ENCODE measurements at places on chromosomes 11 and 22.

DNA sequence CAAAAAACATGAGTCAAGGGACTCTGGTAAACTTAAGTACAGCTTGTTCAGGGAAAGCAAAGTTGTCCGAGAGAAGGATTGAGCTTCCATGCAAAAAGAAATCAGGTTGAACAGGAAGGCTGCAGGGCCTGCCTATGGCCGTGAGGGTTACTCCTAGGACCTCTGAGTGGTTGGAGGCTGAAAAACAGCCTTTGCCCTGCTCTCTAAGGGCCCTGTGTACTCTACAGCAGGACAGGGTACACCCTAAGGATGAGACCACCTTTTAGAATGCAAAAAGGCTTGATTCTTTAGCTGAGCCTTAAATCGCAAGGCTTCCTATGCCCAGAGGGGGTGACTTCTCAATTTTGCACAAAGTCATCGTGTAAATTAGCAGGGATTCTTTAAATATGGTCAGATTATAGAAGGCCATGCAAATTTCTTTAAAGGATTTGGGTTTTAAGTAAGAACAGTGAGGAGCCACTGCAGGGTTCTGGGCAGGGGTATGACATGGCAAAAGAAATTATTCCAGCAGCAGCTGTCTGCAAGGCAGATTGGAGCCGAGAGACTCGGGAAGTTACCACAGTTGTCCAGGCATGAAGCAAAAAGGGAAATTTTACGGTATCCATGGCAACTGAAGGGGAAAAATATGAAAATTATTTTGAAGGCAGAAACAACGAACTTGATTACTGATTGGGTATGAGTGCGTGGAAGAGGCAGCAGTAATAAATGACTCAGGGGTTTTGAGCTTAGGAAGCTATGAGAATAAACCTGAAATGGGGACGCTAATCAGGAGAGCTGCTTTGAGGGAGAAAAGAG lies 91.8 kb downstream of the FAM76B start:
- peak; percentile 73 for DNase-seq

- DNase-seq: no peak
Measured at GRCh38 chr11:26891501-26891900, 102.4 kb upstream of the FIBIN start.

DNA sequence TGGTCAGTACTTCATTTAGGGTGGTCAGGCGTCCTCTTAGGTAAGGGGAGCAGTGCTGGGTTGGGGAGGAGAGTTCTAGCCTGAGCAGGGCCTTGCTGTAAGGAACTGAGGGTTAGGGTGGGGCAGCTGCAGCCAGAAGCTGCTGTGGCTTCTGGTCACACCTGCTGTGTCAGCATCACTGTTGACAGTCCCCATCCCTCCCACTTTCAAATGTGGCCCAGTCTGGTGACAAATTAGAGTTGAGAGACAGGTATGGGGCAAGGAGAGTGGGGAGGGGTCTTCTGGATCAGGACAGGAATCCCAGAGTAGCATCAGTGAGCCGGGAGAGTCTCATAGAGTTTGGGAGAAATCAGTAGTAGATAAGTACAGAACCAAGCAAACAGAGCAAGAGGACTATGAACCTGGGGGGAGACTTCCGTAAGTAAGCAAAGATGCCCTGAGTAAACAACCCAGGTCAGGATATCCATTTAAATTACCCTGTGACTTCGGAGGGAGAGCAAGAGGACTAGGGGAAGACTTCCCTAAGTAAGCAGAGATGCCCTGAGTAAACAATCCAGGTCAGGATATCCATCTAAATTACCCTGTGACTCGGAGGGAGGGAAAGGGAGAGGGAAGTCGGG lies 53.7 kb downstream of the PPP6R2 start:
- DNase-seq: no peak

DNA sequence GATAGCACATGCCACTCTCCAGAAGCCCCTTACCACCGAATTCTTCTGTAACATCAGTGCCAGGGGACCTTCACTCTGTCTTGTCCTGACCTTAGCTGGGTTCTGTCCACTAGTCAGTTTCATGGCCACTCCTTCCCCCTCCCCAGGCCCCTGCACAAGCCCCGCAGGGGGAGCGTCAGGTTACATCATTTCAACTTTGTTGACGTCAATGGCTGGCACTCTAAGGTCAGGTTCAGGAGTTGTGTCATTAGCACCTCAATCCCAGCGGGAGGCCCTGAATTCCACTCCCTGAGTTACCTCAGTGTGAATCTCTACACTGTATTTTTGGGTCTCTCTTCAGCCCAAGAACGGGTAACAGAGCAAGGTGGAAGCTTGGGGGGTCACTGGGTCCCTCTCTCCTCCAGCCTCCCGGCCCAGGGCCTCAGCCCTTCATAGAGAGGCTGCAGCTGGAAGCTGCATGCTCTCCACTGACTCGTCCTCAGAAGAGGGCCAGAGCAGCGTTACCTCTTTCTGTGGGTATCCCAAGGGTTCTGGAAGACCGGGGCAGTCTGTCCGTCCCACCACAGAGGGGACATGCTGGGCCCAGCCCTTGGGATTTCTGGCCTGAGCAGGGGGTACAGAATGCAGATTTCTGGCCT lies 10.3 kb downstream of the USH1C start:
- no peak for DNase-seq

DNA sequence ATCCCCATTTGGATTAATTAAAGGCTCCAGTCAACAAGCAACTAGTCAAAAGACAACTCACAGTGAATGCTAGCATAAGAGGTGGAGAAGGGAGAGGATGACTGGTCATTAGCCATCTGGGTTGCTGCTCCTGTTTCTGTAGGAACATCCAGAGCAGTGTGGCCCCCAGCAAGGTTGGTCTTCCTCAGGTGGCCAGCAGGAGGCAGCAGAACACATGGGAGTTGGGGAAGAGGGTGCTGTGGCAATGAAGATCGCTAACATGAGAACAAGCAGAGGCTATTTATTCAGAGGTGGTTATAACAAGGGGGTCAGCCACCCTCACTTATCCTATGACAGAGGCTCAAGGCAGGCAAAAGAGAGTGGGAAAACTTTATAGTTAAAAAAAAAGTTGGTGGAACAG lies 21.3 kb downstream of the IZUMO1R start:
- DNase-seq: peak; percentile 26

DNA sequence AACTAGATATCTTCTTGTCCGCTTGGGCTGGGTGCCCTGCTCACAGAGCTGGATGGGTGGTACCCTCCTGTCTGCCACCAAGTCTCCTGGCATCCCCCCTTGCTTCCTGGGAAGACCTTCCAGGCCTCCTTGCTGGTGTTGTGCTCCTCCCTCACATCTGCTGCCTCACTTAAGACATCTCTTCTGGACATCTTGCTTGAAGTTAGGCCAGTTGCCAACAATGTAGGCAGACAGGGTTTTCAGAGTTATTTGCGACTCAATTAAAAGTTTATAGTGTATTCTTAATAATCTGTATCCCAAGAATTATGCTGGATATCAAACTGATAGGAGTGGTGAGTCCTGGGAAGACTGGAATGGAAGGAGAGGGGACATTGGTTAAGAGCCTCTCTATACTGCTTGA lies 64.0 kb upstream of the TNRC6B start:
- DNase-seq: no peak

DNA sequence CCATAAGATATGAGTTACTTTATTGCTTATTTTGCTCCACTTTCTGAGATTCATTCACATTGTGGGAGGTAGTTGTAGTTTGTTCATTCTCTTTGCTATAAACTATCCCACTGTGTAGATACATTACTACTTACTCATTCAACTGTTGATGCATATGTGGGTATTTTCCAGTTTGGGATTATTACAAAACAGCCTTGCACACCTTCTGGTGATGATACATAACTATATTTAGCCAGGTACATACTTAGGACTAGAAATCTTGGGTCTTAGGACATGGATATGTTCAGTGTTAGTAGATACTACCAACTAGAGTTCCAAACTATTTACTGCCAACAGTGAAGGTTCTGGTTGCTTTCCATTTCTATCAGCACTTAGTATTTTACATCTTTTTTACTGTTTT lies 37.8 kb downstream of the BTG4 start:
- no peak for DNase-seq

DNA sequence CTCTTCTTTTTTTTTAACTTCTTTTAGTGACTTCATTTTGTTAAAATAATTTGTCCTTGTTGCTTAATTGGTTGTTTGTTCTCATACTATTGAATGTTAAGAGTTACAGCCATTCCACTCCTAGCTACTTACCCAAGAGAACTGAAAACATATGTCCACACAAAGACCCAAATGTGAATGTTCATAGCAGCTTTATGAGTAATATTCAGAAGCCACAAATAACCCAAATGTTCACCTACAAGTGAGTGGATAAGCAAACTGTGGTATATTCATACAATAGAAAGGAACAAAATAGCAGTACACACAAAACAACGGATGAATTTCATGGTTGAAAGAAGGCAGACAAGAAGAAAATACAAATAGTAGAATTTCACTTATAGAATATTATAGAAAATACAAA lies 1.4 kb upstream of the OR4D11 start:
- no peak for DNase-seq

- no peak for DNase-seq
Measured at GRCh38 chr11:30046578-30046945, 29.7 kb upstream of the KCNA4 start.

DNA sequence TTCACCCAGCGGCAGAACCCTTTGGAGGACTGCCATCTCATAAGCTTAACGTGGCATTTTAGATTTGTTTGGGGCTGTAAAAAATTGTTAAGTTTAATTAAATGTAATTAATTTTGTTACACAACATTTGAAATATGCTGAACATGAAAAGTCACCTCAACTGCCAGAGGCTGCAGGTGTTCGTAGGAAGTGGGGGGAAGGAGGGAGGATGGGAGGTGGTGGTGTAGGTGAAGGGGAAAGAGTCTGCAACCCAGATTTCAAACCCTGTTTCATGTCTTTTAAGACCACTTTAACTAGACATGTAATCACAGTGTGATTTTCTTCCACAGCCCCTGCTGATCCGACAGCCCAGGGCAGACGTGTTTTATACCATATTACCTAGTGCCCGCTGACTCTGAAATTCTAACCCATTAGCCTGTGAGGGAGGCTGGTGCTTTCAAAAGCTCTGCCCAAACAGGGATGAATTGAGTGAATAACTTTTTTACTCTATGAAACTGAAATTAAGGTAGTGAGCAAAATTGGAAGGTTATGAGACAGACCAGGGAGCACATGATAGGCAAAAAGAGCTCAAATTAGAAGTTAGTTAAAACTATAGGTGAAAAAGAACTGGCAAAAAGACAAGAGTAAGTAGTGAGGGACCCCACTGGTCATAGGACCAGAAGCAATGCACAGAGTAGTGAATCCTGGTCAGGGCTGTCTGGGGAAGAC lies 279.8 kb downstream of the DDX10 start:
- no peak for DNase-seq

- no peak for DNase-seq
Measured at GRCh38 chr11:26467506-26467905, 104.6 kb downstream of the MUC15 start.

DNA sequence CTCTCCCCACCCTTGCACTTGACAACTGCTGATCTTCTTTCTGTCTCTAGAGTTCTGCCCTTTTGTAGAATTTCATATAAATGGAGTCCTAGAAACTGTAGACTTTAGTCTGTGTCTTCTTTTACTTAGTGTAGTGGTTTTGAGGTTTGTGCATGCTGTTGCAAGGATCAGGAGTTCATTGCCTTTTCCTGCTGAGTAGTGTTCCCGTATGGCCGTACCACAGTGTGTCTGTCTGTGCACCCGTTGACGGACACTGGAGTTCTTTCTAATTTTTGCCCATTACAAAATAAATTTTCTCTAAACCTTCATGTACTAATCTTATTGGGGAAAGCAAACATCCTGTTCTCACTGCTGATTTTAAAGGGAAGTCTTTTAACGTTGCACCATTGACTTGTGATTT lies 138.1 kb downstream of the TBC1D22A start:
- no peak for DNase-seq

DNA sequence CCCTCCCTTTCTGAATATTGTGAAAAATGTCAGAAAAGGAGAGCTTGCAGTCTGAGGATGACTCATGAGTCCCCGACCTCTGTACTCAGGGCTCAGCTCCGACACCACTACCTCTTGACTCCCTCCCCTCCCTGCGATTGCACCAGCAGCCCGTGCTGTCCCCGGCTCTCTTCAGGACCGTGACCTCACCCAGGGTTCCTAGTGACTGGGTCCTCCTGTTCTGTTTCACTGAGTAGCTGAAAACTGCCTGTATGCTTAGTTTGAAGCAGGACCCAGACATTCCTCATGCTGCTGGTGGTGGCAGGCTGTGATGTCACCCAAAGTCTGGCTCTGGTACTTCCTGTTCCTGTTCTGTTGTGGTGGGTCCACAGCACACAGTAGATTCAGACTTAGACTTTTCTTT lies 11.7 kb downstream of the PHRF1 start:
- DNase-seq: peak; percentile 21

GRCh38 chr11:393219-394033 lies 583 bp upstream of the PKP3 start:
- DNase-seq: no peak

- no peak for DNase-seq
Measured at GRCh38 chr11:110022548-110022947, 70.6 kb upstream of the ZC3H12C start.

GRCh38 chr11:96318399-96318798 lies 24.6 kb downstream of the MAML2 start:
- DNase-seq: no peak

DNA sequence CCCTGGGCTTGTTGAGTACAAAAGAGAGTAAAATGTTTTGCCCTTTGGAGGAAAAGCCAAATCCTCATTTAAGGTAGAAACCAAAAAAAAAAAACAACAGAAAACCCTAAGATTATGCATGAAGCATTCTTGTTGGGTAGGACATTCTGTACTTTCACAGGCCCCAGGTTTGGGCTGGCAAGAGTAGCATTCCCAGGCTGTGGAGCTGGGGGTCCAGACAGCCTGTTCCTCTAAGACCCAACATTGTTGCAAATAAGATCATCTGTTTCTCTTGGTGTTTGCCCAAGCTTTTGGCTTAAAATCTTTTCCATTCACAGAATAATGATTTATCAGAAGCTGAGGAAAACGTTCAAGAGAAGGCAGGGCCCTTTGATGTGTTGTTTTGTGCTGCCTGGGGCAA lies 123.8 kb downstream of the MICAL2 start:
- no peak for DNase-seq

GRCh38 chr22:47878460-47878859 lies 1116.0 kb downstream of the TBC1D22A start:
- DNase-seq: no peak

DNA sequence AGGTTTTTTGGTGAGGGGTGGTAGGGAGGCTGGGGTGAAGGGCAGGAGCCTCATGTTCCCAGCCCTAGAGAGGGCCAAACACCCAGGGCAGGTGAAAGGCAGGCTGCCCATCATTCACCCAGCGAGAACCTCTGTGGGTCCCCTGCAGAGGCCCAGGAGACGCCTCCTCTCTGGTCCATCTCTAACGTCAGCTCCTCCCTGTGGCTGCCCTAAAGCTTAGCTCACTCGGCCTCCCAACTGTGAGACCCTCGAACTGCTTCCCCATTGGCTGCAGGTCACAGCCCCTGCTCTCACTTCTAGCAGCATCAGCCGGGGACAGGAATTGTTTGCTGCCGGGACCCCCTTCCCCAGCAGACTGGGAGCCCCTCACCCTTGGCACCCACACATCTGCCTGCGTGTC lies 615 bp upstream of the NFAM1 start:
- no peak for DNase-seq
